ENCODE measurements at places on chromosomes 6 and 20. TPM values are rescaled to one million over a fixed set of nuclear protein-coding genes. Genes with fewer than 3 reads are reported as not detected.

Gene TNNC2
- not detected for total RNA-seq

Gene RAD21L1
- not detected for total RNA-seq

Gene GRIK2
- total RNA-seq = not detected

Gene NKX2-2
- not detected for total RNA-seq

Gene KHDRBS2
- total RNA-seq = not detected

GRCh38 chr6:41182069-41183034, 18.6 kb downstream of the TREML2 start:
- H3K36me3 ChIP-seq = no peaks in the 10 kb centered on the region
- DNase-seq = peak; percentile 58
- H3K27ac ChIP-seq = no peak overlapping the region
- peaks cover 3% of the 10 kb centered on the region for H3K27me3 ChIP-seq
- H3K4me3 ChIP-seq = no peak overlapping the region
- H3K4me1 ChIP-seq = peaks cover 13% of the 10 kb centered on the region

GRCh38 chr6:19444481-19444880, 392.7 kb upstream of the ID4 start:
- no peak overlapping the region for H3K27ac ChIP-seq
- no peaks in the 10 kb centered on the region for H3K27me3 ChIP-seq
- H3K4me1 ChIP-seq = no peaks in the 10 kb centered on the region
- no peaks in the 10 kb centered on the region for H3K36me3 ChIP-seq

GRCh38 chr20:2713285-2713684, 20.7 kb downstream of the EBF4 start:
- peaks cover 2% of the 10 kb centered on the region for H3K27me3 ChIP-seq
- H3K4me3 ChIP-seq = no peak overlapping the region
- H3K27ac ChIP-seq = no peak overlapping the region
- H3K4me1 ChIP-seq = no peaks in the 10 kb centered on the region
- H3K36me3 ChIP-seq = no peaks in the 10 kb centered on the region
- no peak for DNase-seq

GRCh38 chr20:38554986-38555385, 26.0 kb upstream of the ADIG start:
- no peak overlapping the region for H3K27ac ChIP-seq
- H3K4me3 ChIP-seq = no peak overlapping the region
- no peaks in the 10 kb centered on the region for H3K4me1 ChIP-seq
- H3K36me3 ChIP-seq = peaks cover 24% of the 10 kb centered on the region

DNA sequence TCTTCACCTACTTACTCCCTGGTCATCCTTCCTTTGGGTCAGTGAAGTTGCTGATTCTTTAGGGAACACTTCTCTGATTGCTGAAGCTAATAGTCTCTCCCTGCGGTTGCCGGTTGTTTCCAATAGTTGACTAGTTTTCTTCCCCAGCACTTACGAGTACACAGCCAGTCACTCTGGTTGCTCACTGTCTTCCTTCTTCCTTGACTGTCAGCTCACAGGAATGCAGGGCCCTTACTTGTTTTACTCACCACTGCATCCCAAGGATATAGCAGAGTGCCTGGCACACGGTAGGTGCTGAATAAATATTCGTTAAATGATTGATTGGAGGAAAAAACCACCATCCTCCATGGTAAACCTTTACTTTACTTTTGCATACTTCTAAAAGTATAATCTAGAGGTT, 345.0 kb downstream of the QKI start:
- H3K4me1 ChIP-seq = no peaks in the 10 kb centered on the region
- no peaks in the 10 kb centered on the region for H3K36me3 ChIP-seq
- H3K27ac ChIP-seq = no peak overlapping the region

- peak overlapping the region; percentile 39 for H3K4me3 ChIP-seq
- DNase-seq = no peak
- H3K4me1 ChIP-seq = peaks cover 67% of the 10 kb centered on the region
- no peaks in the 10 kb centered on the region for H3K27me3 ChIP-seq
Measured at GRCh38 chr6:35602133-35602946, 86.4 kb downstream of the FKBP5 start.

GRCh38 chr20:34797012-34797995, 28.1 kb downstream of the NCOA6 start:
- no peak overlapping the region for H3K4me3 ChIP-seq
- peaks cover 2% of the 10 kb centered on the region for H3K36me3 ChIP-seq
- DNase-seq = no peak
- no peak overlapping the region for H3K27ac ChIP-seq
- peaks cover 42% of the 10 kb centered on the region for H3K4me1 ChIP-seq

GRCh38 chr6:18545726-18546125, 158.6 kb downstream of the RNF144B start:
- H3K27ac ChIP-seq = no peak overlapping the region
- no peak overlapping the region for H3K4me3 ChIP-seq
- H3K4me1 ChIP-seq = no peaks in the 10 kb centered on the region
- peaks cover 3% of the 10 kb centered on the region for H3K27me3 ChIP-seq
- no peak for DNase-seq

DNA sequence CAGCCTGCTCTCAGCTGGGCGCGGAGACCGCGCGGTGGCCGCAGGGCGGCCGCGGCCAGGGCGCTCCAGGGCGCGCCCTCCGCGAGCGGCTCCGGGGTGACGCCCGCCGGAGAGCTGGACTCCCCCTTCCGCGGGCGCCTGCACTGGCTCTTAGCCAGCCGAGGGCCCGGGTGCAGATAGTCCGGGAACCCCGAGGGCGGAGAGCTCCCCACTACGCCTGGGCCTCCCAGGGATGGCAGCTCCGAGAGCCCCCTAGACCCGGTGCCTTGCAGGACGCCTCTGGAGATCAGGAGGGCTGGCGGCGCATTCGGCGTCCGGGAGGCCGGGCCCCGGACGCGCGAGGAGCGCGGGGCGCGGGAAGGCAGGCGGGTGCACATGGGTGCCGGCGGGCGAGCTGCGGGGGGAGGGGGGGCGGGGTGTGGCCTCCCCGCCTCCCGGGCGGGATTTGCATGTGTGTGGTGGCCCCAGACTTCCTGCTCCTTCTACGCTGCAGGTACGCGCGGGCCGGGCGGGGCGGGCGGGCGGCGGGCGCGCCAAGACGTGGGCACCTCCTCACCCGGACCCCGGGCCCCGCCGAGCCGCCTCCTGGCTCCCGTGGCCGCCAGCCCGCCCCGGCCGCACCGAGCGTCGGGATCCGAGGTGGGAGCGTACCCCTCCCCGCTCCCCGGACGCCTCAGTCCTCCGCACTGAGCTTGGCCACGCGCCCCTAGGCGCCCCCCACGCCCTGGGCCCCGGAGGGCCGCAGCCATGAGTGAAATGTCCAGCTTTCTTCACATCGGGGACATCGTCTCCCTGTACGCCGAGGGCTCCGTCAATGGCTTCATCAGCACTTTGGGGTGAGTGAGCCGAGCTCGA, at the start of gene ITPR3:
Gene ITPR3, plus strand, starts transcription at position 467 of the 855 bp plus-strand sequence. Its CDS starts 281 bp downstream, at position 748.
- H3K27me3 ChIP-seq = no peaks in the 10 kb centered on the region
- H3K4me3 ChIP-seq = peak within 1 kb of the TSS; percentile 94
- peak; percentile 85 for DNase-seq
- H3K27ac ChIP-seq = peak within 1 kb of the TSS; percentile 83

DNA sequence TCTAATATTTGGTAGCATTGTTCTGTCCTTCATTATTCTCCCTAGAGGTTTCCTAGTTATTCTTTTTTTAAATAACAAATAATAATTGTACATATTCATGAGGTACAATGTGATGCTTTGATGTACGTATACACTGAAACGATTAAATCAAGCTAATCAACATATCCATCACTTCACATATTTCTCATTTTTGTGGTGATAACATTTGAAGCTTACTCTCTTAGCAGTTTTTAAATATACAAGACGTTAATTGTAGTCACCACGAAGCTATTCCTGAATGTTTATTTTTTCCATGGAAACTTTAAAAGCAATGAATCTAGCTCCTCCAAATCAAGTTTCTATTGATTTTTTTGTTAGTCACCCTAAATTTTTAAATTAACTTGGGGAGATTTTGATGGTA, 116.5 kb upstream of the PRND start:
- no peak overlapping the region for H3K27ac ChIP-seq
- H3K36me3 ChIP-seq = no peaks in the 10 kb centered on the region
- H3K4me3 ChIP-seq = no peak overlapping the region
- H3K27me3 ChIP-seq = peaks cover 7% of the 10 kb centered on the region

GRCh38 chr6:35152067-35152707, 11.0 kb upstream of the TCP11 start:
- no peaks in the 10 kb centered on the region for H3K36me3 ChIP-seq
- peaks cover 26% of the 10 kb centered on the region for H3K4me1 ChIP-seq
- H3K27me3 ChIP-seq = peaks cover 3% of the 10 kb centered on the region
- no peak overlapping the region for H3K27ac ChIP-seq
- H3K4me3 ChIP-seq = no peak overlapping the region
- DNase-seq = no peak

- peaks cover 17% of the 10 kb centered on the region for H3K27me3 ChIP-seq
- no peak for DNase-seq
- H3K4me1 ChIP-seq = no peaks in the 10 kb centered on the region
- H3K4me3 ChIP-seq = no peak overlapping the region
- no peak overlapping the region for H3K27ac ChIP-seq
Measured at GRCh38 chr6:70391492-70391891, 21.8 kb upstream of the FAM135A start.

- no peak overlapping the region for H3K4me3 ChIP-seq
- no peak overlapping the region for H3K27ac ChIP-seq
- no peaks in the 10 kb centered on the region for H3K27me3 ChIP-seq
- H3K36me3 ChIP-seq = peaks cover 10% of the 10 kb centered on the region
- DNase-seq = no peak
Measured at GRCh38 chr6:83985308-83985713, 48.3 kb upstream of the MRAP2 start.

DNA sequence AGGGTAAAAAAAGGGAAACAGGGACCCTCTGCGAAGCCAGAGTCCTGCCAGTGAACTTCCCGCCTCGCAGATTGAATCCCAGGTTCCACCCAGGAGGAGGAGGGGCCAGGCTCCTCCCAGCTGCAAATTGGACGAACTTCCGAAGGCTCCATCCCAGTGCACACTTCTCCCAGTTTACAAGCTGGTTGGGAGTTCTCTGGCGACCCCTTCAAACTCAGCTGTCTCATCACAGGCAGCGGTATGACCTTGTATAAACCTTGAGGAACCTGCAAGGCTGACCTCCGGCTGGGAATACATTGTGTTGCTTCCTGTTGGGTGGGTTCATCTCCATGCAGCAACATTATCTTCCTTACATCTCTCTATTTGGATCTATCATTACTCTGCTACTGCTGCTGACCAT, 962.7 kb downstream of the GRIK2 start:
- H3K27ac ChIP-seq = no peak overlapping the region
- no peak overlapping the region for H3K4me3 ChIP-seq
- no peaks in the 10 kb centered on the region for H3K27me3 ChIP-seq
- DNase-seq = no peak

DNA sequence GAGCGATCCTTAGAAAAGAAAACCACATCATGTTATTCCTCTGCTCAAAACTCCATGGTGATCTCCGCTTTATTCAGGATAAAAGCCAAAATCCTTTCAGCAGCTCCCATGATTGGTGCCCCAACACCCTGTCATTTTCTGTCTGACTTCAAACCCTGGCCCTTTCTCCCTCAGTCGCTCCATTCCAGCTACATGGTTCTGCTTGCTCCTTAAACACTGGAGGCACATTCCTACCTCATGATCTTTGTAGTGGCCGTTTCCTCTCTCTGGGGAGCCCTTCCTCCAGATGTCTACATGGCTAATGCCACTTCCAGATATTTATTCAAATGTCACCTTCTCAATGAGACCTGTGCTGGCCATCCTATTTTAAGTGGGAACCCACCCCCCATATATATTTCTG, 100.8 kb downstream of the CAP2 start:
- H3K4me3 ChIP-seq = no peak overlapping the region
- H3K36me3 ChIP-seq = no peaks in the 10 kb centered on the region
- no peak overlapping the region for H3K27ac ChIP-seq
- H3K27me3 ChIP-seq = peaks cover 29% of the 10 kb centered on the region
- no peak for DNase-seq
- H3K4me1 ChIP-seq = no peaks in the 10 kb centered on the region

- peaks cover 13% of the 10 kb centered on the region for H3K36me3 ChIP-seq
- no peak for DNase-seq
- peak overlapping the region; percentile 64 for H3K27ac ChIP-seq
- H3K4me1 ChIP-seq = peaks cover 92% of the 10 kb centered on the region
Measured at GRCh38 chr20:59175002-59175401, 11.4 kb downstream of the ZNF831 start.

- H3K4me3 ChIP-seq = no peak overlapping the region
- H3K27ac ChIP-seq = no peak overlapping the region
- peaks cover 6% of the 10 kb centered on the region for H3K27me3 ChIP-seq
- no peak for DNase-seq
- H3K4me1 ChIP-seq = no peaks in the 10 kb centered on the region
- no peaks in the 10 kb centered on the region for H3K36me3 ChIP-seq
Measured at GRCh38 chr20:37469531-37469930, 51.5 kb upstream of the NNAT start.

GRCh38 chr6:27157459-27158315, 89.8 kb upstream of the PRSS16 start:
- H3K27me3 ChIP-seq = no peaks in the 10 kb centered on the region
- DNase-seq = peak; percentile 91

DNA sequence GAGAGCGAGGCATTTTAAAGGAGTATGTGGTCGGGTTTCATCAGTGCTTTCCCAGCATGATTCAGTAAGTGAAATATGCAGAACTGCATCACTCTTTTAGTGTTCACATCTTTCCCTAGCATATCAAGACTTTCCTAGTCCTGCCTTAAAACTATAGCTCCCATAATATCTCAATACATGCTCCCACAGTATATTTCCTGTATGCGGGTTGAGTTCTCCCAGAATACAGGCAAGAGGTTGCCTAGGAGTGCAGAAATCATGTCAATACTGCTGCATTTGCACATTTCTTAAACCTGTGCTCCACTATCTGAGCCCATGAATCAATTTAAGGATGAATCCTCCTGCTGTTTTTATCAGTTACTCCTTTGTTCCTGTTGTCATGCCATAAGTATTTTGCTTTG, 386.6 kb upstream of the SLC35B3 start:
- no peaks in the 10 kb centered on the region for H3K4me1 ChIP-seq
- H3K27ac ChIP-seq = no peak overlapping the region
- H3K4me3 ChIP-seq = no peak overlapping the region
- H3K36me3 ChIP-seq = no peaks in the 10 kb centered on the region
- DNase-seq = no peak

DNA sequence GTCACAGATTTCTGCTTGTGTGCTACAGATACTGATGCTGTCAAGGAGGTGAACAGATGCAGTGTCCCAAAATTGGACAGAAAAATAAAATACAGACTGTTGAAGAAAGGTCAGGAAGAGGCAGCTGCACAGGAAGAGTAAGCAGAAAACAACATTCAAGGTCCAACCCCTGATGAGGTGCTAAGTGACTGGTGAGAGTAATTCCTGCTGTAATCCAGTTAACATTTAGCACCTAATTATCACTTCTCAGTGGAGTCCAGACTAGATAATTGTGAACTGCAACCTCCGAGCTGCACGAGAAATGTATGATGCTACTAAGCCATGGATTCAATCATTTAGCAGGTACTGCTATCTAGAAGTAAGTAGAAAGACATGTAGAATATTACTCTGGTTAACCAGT, 36.3 kb upstream of the NRSN1 start:
- no peaks in the 10 kb centered on the region for H3K27me3 ChIP-seq
- H3K4me1 ChIP-seq = no peaks in the 10 kb centered on the region
- H3K4me3 ChIP-seq = no peak overlapping the region

Measured in activated CD4-positive, alpha-beta memory T cell treated with anti-CD3 and anti-CD28 coated beads for 36 hours (primary cell).